Dermis microvascular lymphatic vessel endothelial cell (primary cell): ENCODE measurements at places on chromosomes 1 and 21.

DNA sequence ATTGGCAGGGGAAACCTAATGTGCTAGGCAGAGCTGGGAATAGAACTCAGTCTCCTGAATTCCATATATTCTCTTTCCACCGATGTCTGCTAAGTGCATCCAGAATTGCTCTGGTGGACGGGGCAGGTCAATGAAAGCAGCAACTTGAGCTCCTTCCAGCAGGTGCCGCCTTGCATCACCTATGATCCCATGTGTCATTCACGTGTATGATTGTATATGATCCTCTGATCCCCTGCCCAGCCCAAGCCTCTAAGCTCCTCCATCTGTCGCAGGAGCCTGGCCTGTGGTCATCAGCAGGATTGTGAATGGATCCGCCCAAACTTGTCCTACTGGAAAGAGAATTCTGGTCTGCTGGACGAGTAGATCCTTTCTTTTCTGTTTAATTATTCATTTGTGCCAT is 13.1 kb downstream of the ACTA1 start:
- DNase-seq, result no peak

- no peak for DNase-seq
These were observed 19.0 kb downstream of the ESPN start for GRCh38 chr1:6443339-6444115.

DNA sequence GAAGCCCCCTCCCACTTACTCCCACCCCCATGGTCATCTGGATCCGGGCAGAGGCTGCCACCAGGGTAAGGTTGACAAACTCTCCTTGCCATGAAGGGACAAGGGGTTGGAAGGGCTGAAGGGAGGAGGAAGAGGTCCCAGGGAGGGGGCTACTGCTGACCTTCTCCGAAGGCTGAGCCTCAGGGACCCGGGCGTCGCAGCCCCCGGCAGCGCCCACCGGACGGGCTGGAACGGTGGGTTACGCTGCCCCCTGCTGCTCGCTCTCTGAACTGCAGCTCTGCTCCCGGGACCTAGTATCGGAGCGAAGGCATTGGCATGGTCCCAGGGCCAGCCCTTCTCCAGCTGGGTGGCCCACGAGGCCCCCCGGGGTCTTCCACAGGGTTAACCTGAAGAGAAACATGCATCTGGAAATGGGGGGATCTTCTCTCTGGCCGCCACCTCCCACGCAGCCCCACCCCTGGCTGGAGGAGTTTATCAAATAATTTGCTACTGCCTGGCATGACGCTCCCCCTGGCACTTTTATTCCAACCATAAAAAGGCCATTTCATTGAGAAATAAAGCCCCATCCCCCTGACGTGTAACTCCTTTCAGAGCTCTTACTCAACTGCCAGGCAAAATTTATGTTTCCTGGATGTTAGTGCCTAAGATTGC is 70.4 kb upstream of the TARDBP start:
- DNase-seq, result peak; percentile 25

DNA sequence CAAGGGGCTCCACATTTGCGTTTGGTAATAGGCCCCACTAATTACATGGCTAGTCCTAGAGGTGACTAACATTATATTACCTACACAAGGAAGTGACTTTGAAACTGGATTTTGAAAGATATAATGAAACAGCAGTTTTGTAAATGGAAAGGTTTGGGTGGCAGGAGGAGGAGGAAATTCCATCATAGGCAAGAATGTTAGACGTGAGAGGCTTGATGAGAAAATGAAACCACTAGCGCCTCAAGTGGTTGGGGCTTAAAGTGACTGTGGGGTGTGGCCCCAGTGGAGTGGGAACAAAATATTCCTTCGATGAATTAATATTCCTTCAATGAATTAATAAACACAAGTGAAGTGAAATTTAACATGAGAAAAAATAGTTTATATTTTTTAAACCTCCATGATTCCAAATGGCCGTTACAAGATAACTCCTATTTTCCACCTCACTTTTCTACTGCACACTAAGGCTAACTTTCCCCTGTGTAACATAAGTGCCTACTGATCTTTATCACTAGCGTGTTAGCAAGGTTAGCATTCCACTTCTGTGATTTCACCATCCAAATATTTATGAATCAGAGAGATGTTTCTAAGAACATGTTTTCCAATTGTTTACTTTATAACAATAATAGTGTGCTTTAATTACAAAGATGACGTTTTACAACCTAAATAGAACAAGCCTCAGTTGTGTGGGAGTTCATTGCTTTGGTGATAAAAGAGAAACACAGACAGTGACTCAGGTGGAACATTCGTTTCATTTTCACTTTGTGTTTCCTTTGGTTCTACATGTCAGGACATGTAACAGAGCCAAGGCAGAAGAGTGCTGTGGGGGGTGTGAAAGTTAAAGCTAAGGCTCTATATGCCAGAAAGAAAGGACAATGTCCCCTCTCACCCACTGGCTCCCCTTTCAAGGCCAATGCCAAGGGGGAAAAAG is 12.5 kb upstream of the ATF3 start:
- peak; percentile 97 for DNase-seq

DNA sequence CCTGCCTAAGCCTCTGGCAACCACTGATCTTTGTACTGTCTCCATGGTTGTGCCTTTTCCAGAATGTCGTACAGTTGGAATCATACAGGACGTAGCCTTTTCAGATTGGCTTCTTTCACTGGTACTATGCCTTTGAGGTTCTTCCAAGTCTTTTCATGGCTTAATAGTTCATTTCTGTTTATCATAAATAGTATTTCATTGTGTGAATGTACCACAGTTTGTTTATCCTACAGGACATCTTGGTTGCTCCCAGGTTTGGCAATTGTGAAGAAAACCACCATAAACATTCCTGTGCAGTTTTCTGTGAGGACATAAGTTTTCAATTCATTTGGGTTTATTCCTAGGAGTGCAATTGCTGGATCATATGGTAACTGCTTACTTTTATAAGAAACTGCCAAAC is 190.6 kb upstream of the RAB4A start:
- no peak for DNase-seq

- DNase-seq, result peak; percentile 16
These were observed 77.7 kb downstream of the TOMM20 start for GRCh38 chr1:235050911-235051360.

- no peak for DNase-seq
These were observed 29.3 kb downstream of the C1orf141 start for GRCh38 chr1:67105508-67105907.

DNA sequence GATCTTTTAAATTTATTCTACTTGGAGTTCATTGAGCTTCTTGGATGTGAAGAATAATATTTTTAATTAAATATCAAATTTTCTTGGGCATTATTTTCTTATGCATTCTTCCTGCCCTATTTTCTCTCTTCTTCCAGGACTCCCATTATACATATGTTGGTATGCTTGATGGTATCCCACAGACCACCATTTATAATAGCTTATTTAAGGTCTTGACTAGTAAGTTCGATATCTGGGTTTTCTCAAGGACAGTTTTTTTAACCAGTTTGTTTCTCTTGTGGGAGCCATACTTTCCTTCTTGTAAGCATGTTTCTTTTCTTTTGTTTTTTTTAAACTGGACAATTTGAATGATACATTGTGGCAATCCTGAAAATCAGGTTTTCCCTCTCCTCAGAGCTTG is 15.4 kb upstream of the DDR2 start:
- no peak for DNase-seq

DNA sequence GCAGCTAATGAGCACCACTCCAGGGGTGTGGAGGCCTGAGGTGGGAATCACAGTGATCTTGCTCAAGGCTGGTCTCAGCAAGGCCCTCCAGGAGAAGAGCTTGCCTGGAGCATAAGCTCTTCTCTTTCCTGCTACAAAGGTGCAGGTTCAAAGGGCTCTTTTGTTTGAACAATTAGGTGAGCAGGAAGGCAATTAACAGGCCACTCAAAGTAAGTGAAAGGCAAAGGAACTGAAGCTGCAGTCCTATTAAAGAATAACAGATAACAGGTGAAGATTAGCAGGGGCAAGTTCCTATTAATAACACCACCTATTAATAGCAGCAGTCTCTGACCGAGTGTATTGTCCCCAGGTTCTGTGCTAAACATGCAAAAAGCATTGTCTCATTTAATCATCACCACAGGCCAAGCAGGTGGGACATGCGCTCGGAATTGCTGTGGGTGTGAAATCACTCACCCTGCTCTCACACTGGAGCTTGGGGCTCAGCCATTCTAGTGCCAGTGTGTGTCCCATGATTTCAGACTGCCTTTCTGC is 113.8 kb downstream of the RHOU start:
- no peak for DNase-seq

GRCh38 chr1:33348676-33349080 is 27.8 kb upstream of the A3GALT2 start:
- peak; percentile 40 for DNase-seq

DNA sequence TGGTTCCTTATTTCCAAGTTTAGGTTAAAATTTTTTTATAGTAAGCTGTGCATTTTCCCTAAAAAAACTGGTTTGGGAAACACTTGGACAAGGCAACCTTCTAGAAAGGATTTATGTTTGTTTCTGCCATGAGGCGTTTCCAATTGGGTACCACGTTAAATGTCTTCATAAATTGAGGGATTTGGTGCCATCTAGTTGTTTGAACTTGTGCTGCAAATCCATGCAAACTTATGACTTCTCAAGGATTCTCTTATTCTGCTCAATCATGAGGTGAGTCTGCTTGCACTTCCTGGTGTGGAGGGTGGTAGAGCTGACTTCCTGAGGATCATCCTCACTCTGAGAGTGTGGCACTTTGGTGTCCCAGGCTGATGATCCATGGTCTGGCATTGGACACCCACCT is 123.3 kb downstream of the PCNX2 start:
- peak; percentile 16 for DNase-seq
